ENCODE measurements at places on chromosomes 6 and 20.

DNA sequence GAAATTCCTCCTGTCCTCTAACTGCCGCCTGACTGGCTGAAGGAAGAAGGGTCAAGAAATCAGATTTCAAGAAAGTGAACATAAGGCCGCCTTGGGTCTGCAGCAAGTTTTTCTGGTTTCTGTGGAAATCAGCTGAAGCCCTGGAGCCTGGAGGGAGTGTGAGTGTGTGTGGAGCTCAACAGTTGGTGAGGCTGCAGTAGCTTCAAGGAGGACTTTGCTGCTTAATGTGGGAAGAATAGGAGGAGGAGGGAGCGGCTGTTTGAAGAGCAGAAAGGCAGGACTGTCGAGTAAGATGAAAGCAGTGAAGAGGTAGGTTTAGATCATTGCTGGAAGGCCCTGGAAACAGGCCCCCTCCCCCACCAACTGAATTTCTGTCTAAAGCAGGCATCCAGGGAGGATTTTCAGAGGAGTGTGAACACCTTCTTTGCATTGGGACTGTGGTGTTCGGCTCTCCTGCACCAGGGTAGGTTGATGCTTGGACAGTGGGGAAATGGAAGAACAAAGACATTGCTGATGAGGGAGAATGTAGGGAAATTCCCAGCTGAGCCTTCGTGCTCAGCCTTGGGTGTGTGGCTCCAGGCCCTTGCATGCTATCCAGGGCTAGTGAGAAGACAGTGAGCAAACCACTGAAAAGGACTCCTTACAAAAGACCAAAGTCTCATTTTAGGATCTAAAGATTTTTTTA, 79.5 kb upstream of the VSTM2L start:
- no peak for DNase-seq

- no peak for DNase-seq
Observed at GRCh38 chr6:135592276-135592675, 94.7 kb upstream of the AHI1 start.

DNA sequence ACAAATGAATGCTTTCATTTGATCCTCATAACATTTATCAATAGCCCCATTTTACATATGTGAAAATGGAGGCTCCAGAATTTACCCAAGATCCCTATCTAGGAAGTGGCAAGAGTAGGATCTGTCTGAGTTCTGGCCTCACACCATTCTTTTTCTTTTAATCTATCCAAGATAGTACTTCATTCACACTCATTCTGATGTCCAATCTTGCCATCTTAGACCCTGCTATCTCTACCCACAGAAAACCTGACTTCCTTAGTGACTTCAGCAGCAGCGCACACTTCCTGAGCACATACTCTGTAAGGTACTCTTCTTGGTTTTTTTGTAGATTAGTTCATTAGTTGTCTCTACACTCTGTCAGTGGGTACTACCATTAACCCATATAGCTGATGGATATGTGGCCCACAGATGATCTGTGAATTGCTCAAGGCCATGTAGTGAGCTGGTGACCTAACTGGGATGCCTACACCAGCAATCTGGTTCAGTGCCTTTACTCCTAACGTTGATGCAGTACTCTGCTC, 36.3 kb downstream of the COX4I2 start:
- DNase-seq: no peak

DNA sequence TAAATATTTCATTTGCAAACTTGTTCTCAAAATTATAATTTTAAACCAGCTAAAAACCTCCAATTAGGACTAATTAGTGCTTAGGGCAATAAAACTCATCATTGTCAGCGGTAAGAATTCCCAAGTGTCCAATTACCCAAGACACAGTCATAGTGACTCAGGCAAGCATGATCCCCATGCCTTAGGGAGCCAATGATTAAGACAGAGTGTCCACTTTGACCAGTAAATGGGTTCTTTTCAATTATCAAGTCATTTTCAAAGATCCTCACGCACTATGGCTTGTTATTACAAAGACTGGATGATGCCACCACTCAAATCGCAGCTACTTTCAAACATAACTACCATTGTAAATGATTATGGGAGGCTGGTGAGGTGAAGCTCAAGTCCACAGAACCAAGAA, 114.0 kb downstream of the BFSP1 start:
- no peak for DNase-seq

- DNase-seq: no peak
Observed at GRCh38 chr20:56427797-56428196, 15.7 kb downstream of the CASS4 start.

- DNase-seq: no peak
Observed at GRCh38 chr6:34318499-34319470, 70.0 kb upstream of the SMIM29 start.

All from activated CD8-positive, alpha-beta T cell treated with anti-CD3 and anti-CD28 coated beads for 36 hours (primary cell).